ENCODE measurements at places on chromosomes 2 and 18. TPM values are rescaled to one million over a fixed set of nuclear protein-coding genes. Genes with fewer than 3 reads are reported as not detected.

- no peak for DNase-seq
These were observed 384.7 kb upstream of the ACVR2A start for GRCh38 chr2:147460155-147460554.

DNA sequence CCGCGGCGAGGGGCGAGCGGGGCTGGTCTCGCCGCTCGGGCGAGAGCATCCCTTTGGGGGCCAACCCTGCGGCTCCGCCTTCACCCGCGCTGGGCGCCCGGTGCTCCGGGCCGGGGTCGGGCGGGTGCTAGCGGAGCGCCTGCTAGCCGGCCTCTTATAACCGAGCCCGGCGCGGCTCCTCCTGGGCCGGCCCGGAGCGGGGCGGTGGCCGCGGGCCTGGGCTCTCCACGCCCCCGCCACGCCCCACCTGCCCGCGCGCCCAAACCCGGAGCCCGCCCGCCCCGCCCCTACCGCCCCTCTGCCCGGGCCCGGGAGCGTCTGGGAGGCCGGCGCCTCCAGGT is at the start of gene FOXI3:
Gene FOXI3 (minus strand): TSS at position 129 of the 341 bp plus-strand sequence. CDS start 158 bp downstream, outside the sequence.
- no peak for DNase-seq

GRCh38 chr18:25392192-25392591 is 40.2 kb upstream of the ZNF521 start:
- no peak for DNase-seq

DNA sequence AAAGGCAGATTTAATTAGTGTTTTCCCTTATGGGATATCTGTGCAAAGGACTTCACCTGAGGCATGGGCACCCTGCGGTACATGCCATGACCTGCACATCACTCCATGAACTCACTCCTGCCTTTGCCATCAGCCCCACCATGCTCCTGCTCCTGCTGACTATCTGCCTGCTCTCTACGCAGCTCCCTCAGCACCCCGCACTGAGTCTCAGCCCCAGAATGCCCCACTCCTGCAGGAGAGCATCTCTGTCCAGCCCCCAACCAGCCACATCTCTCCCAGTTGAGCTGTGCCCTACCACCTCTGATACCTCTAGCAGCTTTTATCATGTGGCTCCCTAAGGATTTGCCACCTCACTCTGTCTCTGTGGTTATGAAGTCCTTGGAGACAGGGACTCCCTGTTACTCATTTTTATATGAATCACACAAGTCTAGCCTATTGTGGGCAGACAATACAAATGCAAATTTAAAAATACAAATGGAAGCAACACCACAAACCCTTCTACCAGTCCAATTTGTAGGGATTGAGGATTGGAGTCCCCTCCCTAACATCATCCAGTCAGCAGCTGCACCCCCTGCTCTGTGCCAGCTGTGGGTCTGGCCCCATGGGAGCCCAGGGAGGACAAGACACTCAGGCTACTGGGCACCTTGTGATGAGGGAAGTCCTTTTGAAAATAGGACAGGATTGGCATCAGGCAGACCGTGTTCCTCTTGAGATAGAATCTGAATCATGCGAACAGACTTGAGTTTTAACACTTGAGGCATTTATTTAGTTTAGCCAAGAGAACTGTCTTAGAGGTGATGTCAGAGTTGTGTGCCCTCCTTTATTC is 689.6 kb upstream of the HS6ST1 start:
- no peak for DNase-seq

- DNase-seq, result no peak
These were observed 102.1 kb upstream of the LMAN1 start for GRCh38 chr18:59461171-59461570.

- DNase-seq, result no peak
These were observed 68.0 kb downstream of the ZFP36L2 start for GRCh38 chr2:43158259-43158880.

- no peak for DNase-seq
These were observed at the start of gene LOXHD1 for GRCh38 chr18:46657115-46657955. LOXHD1 (minus strand) TSS chr18:46657220; CDS start chr18:46657033, 187 bp downstream.

GRCh38 chr2:224875841-224876240 is 159.7 kb upstream of the CCDC195 start:
- DNase-seq, result no peak

GRCh38 chr18:77316641-77317040 is 67.0 kb downstream of the GALR1 start:
- DNase-seq, result no peak

DNA sequence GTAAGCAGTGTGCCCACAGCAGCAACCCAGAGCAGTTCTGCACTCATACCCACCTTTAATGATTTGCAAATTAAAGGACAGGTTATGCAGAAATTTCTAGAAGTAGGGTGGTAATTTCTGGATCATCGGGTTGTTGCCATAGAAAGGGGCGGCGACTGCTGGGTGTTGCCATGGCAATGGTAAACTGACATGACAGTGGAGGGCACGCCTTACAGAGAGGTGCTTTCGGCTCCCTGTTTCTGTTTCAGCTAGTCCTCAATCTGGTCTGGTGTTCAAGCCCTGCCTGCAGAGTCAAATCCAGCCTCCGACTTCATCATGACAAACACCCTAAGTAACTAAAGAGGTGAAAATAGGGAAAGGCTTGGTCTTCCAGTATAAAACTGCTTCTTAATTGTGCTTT is 667.7 kb downstream of the SOCS6 start:
- DNase-seq, result no peak

DNA sequence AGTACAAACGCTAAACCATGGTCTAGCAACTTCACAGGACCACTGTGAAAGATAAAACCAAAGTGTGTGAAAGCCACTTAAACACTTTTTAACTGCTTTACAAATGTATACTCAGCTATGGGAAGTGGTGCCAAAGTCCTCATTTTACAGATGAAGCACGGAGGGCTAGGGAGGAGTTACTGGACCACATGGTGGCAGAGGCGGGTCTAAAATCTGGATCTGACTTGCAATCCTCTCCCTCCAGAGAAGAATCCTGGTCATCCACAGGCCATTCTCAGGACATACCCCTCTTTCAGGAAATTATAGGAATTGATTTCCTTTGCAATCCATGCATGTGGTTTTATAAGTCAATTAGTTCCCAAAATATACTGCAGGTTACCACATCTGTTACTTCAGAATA is 84.6 kb upstream of the GYPC start:
- DNase-seq, result no peak

GRCh38 chr2:3253913-3254441 is 123.6 kb downstream of the EIPR1 start:
- no peak for DNase-seq

DNA sequence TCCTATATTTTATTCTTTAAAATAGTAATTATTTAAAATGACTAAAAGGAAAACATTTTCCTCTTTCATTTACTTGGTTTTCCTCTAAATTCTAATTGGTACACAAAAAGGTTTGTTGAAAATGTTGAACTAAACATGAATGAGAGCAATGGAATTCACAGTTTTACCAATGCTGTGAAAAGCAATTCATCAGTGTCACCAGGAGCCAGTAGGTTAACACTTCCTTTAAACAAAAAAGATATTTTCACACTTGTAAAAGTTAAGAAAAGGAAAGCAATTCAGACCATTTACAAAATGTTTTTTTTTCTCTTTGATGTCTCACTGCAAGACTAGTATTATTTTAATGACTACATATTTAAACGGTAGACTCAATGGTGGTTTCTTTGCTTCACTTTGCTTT is 341.6 kb downstream of the RIT2 start:
- no peak for DNase-seq

DNA sequence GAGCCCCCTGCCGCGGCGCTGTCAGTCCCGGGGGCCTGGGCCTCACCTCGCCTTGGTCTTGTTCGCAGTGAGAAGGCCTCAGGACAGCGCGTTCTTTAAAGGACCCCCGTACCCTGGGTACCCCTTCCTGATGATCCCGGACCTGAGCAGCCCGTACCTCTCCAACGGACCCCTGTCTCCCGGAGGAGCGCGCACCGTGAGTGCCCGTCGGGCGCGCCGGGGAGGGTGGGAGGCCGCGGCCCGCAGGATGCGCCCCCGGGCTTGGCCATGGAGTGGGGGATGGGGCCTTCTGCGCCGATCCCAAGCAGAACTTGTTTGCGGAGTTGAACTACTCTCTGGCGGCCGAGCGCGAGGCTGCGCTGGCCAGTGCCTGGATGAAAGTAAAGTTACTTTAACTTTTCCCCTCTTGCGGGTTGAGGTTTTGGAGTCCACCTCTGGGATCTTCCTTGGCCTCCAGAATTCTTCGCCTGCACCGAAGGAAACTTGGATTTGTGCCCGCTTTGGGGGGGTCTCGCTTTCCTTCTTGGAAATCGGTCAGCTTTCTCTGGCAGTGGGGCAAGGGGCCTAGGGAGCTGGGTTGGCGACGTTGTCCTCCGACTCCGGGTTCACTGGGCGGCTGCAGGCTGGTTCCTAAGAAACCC is 1.2 kb downstream of the TCF7L1 start:
- DNase-seq, result no peak

- no peak for DNase-seq
These were observed 35.5 kb downstream of the NXPH2 start for GRCh38 chr2:138744713-138745112.

DNA sequence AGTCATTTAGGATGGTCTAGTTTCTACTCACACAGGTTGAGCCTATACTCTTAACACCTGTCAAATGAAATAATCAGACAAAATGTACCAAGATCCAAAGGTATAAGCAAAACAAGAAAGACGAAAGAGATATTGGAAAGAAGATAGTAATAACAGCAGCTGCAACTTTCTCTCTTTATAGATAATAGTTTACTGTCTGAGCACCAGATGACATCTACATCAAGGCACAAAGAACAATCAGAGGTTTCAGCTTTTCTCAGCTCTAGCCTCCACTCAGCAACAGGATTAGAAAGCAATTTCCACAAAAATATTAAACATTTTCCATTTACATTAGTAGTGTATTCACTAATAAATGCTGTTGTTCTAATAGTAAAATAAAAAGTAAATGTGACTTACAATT is 66.3 kb downstream of the RTTN start:
- DNase-seq, result no peak

- DNase-seq, result no peak
These were observed 6.1 kb upstream of the SERPINB8 start for GRCh38 chr18:63963615-63964256.

- DNase-seq, result no peak
These were observed 272.4 kb upstream of the THSD7B start for GRCh38 chr2:136492901-136493300.

GRCh38 chr2:100964681-100965169 is 37.4 kb upstream of the RPL31 start:
- DNase-seq, result no peak

DNA sequence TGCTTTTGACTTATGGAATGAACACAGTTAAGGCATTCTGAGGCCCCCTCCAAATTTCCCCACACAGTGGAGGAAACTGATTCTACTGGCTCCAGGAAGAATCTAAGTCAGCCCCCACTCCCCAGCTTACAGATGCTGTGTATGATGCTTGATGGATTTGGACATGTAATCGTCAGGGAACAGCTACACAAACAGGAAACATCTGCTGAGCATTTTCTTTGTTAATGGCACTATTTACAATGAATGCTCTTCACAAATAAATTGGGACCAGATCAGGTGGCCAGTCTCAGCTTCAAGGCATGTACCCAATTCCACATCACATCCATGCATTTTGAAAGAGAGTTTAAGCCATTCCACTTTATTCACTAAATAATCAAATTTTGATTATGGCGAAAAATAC is 562.3 kb downstream of the SOX11 start:
- DNase-seq, result no peak

GRCh38 chr2:237296756-237297155 is 117.2 kb downstream of the COL6A3 start:
- no peak for DNase-seq

GRCh38 chr2:235025800-235026536 is 74.2 kb downstream of the SH3BP4 start:
- no peak for DNase-seq

Gene AGXT
- polyA plus RNA-seq, result 0.17 TPM

Gene CREG2
- 0.46 TPM for polyA plus RNA-seq

Gene ALK
- 0.35 TPM for polyA plus RNA-seq

Gene SPDYA
- polyA plus RNA-seq, result 2.1 TPM

Gene SLC4A3
- polyA plus RNA-seq, result 10.8 TPM

Gene CD8B2
- polyA plus RNA-seq, result 0.20 TPM

Gene MRO
- 3.6 TPM for polyA plus RNA-seq

Gene AQP12B
- 0.51 TPM for polyA plus RNA-seq

Gene PRKRA
- 69.7 TPM for polyA plus RNA-seq

Gene TUBA3E
- polyA plus RNA-seq, result not detected

Gene C2orf15
- 12.3 TPM for polyA plus RNA-seq

Gene BMP10
- polyA plus RNA-seq, result not detected

Gene ERCC3
- polyA plus RNA-seq, result 64.8 TPM

Gene FEV
- polyA plus RNA-seq, result 0.14 TPM

Gene PPP4R1
- 85.1 TPM for polyA plus RNA-seq

Gene ST8SIA3
- polyA plus RNA-seq, result not detected

Gene CNNM3
- polyA plus RNA-seq, result 37.7 TPM

Gene NEU2
- polyA plus RNA-seq, result not detected
